Endothelial cell of coronary artery (primary cell): ENCODE measurements at places on chromosomes 12 and 14. TPM values are rescaled to one million over a fixed set of nuclear protein-coding genes. Genes with fewer than 3 reads are reported as not detected.

The KCNMB4 gene
- 1.0 and 3.2 TPM in 2 replicates for total RNA-seq

The SERPINA12 gene
- not detected in 2 replicates for total RNA-seq

The ACSM4 gene
- not detected in 2 replicates for total RNA-seq

The MYF5 gene
- total RNA-seq = not detected in 2 replicates

The SRRM4 gene
- not detected in 2 replicates for total RNA-seq

The OAS1 gene
- total RNA-seq = 4.9 TPM in 2 replicates

The KCNH3 gene
- total RNA-seq = under 0.01 and 0.09 TPM in 2 replicates

The DEGS2 gene
- 0.09 TPM in 1 of 2 replicates, not detected in the other for total RNA-seq

The IL26 gene
- not detected in 2 replicates for total RNA-seq

The TAS2R13 gene
- 0.99 and 1.8 TPM in 2 replicates for total RNA-seq

The TMEM253 gene
- not detected in 2 replicates for total RNA-seq

The CIROP gene
- not detected in 2 replicates for total RNA-seq

The DPPA3 gene
- not detected in 2 replicates for total RNA-seq

The RNASE1 gene
- total RNA-seq = 46.7 and 82.6 TPM in 2 replicates

The MIPOL1 gene
- total RNA-seq = 17.5 and 18.2 TPM in 2 replicates

The TMCC3 gene
- 18.3 and 30.9 TPM in 2 replicates for total RNA-seq

The ADAM21 gene
- total RNA-seq = 0.18 and 0.38 TPM in 2 replicates

The PIK3C2G gene
- not detected in 2 replicates for total RNA-seq

The GPRC5A gene
- total RNA-seq = 13.3 and 36.0 TPM in 2 replicates

The ITGB7 gene
- total RNA-seq = 0.18 and 0.38 TPM in 2 replicates

The GPRC5D gene
- not detected in 2 replicates for total RNA-seq

The C14orf39 gene
- total RNA-seq = under 0.01 TPM in 1 of 2 replicates, not detected in the other

The CEP128 gene
- 4.8 and 4.9 TPM in 2 replicates for total RNA-seq

The MYO1H gene
- not detected in 2 replicates for total RNA-seq

The KRT5 gene
- total RNA-seq = 0.18 and 0.28 TPM in 2 replicates

The GIT2 gene
- total RNA-seq = 42.8 and 47.0 TPM in 2 replicates

The LRP1-AS gene
- total RNA-seq = not detected in 2 replicates

The C12orf54 gene
- total RNA-seq = not detected in 2 replicates

The ZFHX2 gene
- 0.27 and 0.38 TPM in 2 replicates for total RNA-seq

The MMP14 gene
- 236 and 368 TPM in 2 replicates for total RNA-seq

The SCFD1 gene
- 64.5 and 85.9 TPM in 2 replicates for total RNA-seq

The SMCO2 gene
- total RNA-seq = 0.36 and 0.75 TPM in 2 replicates

The DEPDC4 gene
- 0.54 and 0.75 TPM in 2 replicates for total RNA-seq

The C3AR1 gene
- total RNA-seq = 0.09 and 0.28 TPM in 2 replicates

The LRTM2 gene
- total RNA-seq = not detected in 2 replicates

The CPNE6 gene
- total RNA-seq = not detected in 2 replicates

The HCAR2 gene
- total RNA-seq = not detected in 2 replicates

The RD3L gene
- total RNA-seq = not detected in 2 replicates

The RNF41 gene
- 103 and 144 TPM in 2 replicates for total RNA-seq
